Upper lobe of right lung (tissue), 1 donor: ENCODE measurements at places on chromosomes 11 and 22. TPM values are rescaled to one million over a fixed set of nuclear protein-coding genes. Genes with fewer than 3 reads are reported as not detected.

The ATG2A gene
- total RNA-seq = 23.2 TPM

The IL10RA gene
- 33.8 TPM for total RNA-seq

The OR5M10 gene
- total RNA-seq = not detected

The MMP13 gene
- not detected for total RNA-seq

The BIK gene
- total RNA-seq = 0.87 TPM

The ANKRD49 gene
- 16.6 TPM for total RNA-seq

The SDHAF2 gene
- 34.1 TPM for total RNA-seq

The TRIM49 gene
- not detected for total RNA-seq

The DDTL gene
- 2.5 TPM for total RNA-seq

The OR10D3 gene
- total RNA-seq = not detected

The P2RY2 gene
- 7.4 TPM for total RNA-seq

The MYEOV gene
- 0.23 TPM for total RNA-seq

The ASPHD2 gene
- total RNA-seq = 1.2 TPM

The MCM5 gene
- 22.1 TPM for total RNA-seq

The OR52N5 gene
- total RNA-seq = not detected

The CLDN5 gene
- total RNA-seq = 274 TPM

The TM7SF2 gene
- total RNA-seq = 39.0 TPM

The NLRP14 gene
- not detected for total RNA-seq

The POU2F3 gene
- 3.0 TPM for total RNA-seq

The JHY gene
- total RNA-seq = 8.9 TPM

The ARHGAP42 gene
- total RNA-seq = 19.8 TPM

The ENTHD1 gene
- not detected for total RNA-seq

The FBLN1 gene
- 272 TPM for total RNA-seq

The OR8D1 gene
- total RNA-seq = not detected

The NEU3 gene
- 9.6 TPM for total RNA-seq

The MIOX gene
- not detected for total RNA-seq

The GP1BB gene
- total RNA-seq = 1.3 TPM

The TCN2 gene
- 43.4 TPM for total RNA-seq

The RHOG gene
- 65.6 TPM for total RNA-seq

The SHANK3 gene
- total RNA-seq = 59.9 TPM

The GRM5 gene
- 0.06 TPM for total RNA-seq

The ANKK1 gene
- total RNA-seq = not detected

The FAU gene
- 754 TPM for total RNA-seq

The TREH gene
- total RNA-seq = 0.46 TPM

The CYP2D6 gene
- total RNA-seq = 1.0 TPM

The DNAJB7 gene
- total RNA-seq = not detected

The GRAP2 gene
- total RNA-seq = 10.1 TPM

The SIAE gene
- 41.6 TPM for total RNA-seq

The RFPL2 gene
- not detected for total RNA-seq

The IFITM2 gene
- 521 TPM for total RNA-seq

The PCF11 gene
- total RNA-seq = 54.5 TPM

The NRGN gene
- total RNA-seq = 79.9 TPM

The OTOG gene
- total RNA-seq = not detected

The HBE1 gene
- not detected for total RNA-seq

The PELI3 gene
- 15.5 TPM for total RNA-seq

The MS4A15 gene
- 147 TPM for total RNA-seq

The C11orf21 gene
- total RNA-seq = 6.5 TPM

The WNT11 gene
- total RNA-seq = 8.7 TPM

The HEPHL1 gene
- not detected for total RNA-seq
